Neural crest cell (in vitro differentiated cells): ENCODE measurements at places on chromosomes 1 and 21. TPM values are rescaled to one million over a fixed set of nuclear protein-coding genes. Genes with fewer than 3 reads are reported as not detected.

DNA sequence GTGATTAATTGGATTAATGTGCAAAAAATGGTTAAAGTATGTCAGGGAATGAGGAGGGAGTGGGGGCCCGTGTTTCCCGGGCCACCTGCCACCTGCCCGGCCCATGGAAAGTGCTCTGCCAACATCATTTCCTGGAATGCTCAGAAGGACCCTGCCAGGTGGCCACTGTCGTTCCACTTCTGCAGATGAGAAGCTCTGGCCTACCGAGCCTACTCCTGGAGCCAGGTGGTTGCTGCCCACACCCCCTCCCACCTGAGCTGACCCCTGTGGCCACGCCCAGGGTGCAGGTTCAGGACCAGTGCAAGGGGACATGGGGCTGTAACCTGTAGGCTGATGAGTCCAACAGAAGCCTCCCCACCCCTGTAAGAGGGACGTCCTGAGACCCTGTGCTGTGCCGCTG lies 99.7 kb downstream of the PRDM16 start:
- no peak for DNase-seq

DNA sequence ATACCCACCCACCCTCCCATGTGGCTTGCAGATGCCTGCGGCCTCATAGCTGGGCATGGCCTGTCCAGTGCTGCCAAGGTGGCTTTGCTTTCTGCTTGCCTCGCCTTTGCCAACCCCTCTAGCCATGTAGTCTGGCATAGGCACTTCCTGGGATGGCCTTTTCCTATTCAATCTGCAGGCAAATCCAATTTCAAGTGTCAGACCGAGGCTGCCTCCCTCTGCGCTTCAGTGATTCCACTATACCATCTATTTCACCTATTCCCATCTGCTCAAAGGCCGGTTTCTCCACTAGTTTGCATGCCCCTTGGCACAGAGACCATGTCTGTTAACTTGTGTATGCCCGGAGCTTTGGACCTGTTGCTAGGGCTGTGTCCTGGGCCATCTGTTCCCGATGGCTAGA lies 3.8 kb upstream of the ZBTB21 start:
- DNase-seq: no peak

DNA sequence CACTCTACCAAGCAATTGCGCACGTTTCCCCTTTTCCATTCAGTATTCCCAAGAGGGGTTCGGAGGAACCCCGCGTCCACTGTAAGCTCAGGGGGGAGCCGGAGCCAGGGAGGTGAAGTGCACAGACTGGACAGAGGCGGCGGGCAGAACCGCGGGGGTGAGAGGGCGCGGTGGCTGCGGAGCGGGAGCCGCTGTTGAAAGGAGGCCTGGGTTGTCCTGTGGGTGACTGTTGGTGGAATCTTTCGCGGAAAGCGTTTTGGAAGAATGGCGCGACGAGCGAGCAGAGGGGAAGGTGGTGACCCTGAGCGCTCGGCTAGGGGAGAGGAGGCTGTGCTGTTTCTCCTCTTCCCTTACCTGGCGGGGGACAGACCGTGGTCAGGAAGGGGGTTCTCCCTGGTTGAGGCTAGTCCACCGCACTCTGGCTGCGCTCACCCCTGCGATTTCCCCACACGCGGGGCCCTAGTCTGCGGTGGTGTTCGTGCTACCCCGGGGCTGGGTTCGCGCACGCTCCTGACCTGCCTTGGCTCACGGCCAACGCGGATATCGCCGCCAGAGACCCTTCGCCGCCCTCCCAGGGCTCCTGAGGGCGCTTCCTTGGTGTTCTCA lies 92.8 kb downstream of the PRKAB2 start:
- no peak for DNase-seq

DNA sequence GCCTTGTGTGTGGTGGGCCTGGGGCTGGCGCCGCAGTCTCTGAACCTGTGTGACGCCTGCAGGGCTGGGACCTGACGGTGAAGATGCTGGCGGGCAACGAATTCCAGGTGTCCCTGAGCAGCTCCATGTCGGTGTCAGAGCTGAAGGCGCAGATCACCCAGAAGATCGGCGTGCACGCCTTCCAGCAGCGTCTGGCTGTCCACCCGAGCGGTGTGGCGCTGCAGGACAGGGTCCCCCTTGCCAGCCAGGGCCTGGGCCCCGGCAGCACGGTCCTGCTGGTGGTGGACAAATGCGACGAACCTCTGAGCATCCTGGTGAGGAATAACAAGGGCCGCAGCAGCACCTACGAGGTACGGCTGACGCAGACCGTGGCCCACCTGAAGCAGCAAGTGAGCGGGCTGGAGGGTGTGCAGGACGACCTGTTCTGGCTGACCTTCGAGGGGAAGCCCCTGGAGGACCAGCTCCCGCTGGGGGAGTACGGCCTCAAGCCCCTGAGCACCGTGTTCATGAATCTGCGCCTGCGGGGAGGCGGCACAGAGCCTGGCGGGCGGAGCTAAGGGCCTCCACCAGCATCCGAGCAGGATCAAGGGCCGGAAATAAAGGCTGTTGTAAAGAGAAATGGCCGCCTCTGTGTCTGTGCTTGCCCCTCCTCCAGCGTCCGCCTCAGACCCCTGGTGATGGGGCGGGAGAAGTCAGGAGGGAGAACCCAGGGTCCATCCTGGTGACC lies 788 bp downstream of the ISG15 start:
- DNase-seq: no peak

The KRTAP21-1 gene
- not detected in 2 replicates for total RNA-seq

The TEDDM1 gene
- not detected in 2 replicates for total RNA-seq
